ENCODE measurements at places on chromosomes 4 and X. TPM values are rescaled to one million over a fixed set of nuclear protein-coding genes. Genes with fewer than 3 reads are reported as not detected.

XAGE1A gene
- total RNA-seq: not detected

N4BP2 gene
- 9.9 TPM for total RNA-seq

OTUD5 gene
- total RNA-seq: 26.0 TPM

USP38 gene
- 23.0 TPM for total RNA-seq

YIPF7 gene
- 0.09 TPM for total RNA-seq

CYBB gene
- total RNA-seq: not detected

CT55 gene
- total RNA-seq: not detected

RBM46 gene
- not detected for total RNA-seq

ABLIM2 gene
- 1.5 TPM for total RNA-seq

PFKFB1 gene
- under 0.01 TPM for total RNA-seq

KIAA0232 gene
- total RNA-seq: 15.5 TPM

AMTN gene
- not detected for total RNA-seq

BCAP31 gene
- total RNA-seq: 467 TPM

CASP6 gene
- total RNA-seq: 44.2 TPM

IL21 gene
- total RNA-seq: not detected

GALNTL6 gene
- not detected for total RNA-seq

AP1AR gene
- total RNA-seq: 35.5 TPM

TECRL gene
- total RNA-seq: not detected

All from dermis lymphatic vessel endothelial cell (primary cell).